ENCODE measurements at places on chromosomes 16 and 17. TPM values are rescaled to one million over a fixed set of nuclear protein-coding genes. Genes with fewer than 3 reads are reported as not detected.

TRIM72 gene
- 0.14 TPM for total RNA-seq

MIS12 gene
- total RNA-seq = 5.6 TPM

PGAP3 gene
- 45.6 TPM for total RNA-seq

GRCh38 chr16:48535831-48536613 is 74.0 kb downstream of the N4BP1 start:
- DNase-seq = peak; percentile 36

GRCh38 chr16:49356728-49357488 is 16.7 kb upstream of the C16orf78 start:
- peak; percentile 69 for DNase-seq

- peak; percentile 86 for DNase-seq
These were observed 31.7 kb downstream of the SOCS1 start for GRCh38 chr16:11224096-11224893.

- no peak for DNase-seq
These were observed 434.1 kb downstream of the CDH11 start for GRCh38 chr16:64687786-64688185.

DNA sequence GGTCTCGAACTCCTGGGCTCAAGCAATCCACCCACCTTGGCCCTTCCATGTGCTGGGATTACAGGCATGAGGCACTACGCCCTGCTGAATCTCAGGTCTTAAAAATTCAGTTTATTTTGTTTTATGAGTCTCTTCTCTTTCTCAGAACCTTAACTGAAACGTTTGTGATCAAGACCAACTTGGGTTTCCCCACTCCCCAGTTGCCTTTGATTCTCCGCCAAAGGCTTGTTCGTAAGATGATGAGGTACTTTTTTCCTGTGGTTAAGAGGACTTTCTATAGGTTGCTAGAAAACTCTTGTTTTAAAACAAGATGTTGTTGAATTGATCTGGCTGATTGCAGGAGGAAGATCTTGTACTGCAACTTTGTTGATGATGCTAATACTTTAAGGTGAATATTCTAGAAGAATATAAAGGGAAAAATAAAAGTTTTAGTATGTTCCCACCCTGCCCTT is 11.7 kb downstream of the ABCC1 start:
- DNase-seq = no peak

GRCh38 chr17:323181-323580 is 29.4 kb downstream of the RPH3AL start:
- DNase-seq = no peak
